ENCODE measurements at places on chromosomes 13 and 19.

DNA sequence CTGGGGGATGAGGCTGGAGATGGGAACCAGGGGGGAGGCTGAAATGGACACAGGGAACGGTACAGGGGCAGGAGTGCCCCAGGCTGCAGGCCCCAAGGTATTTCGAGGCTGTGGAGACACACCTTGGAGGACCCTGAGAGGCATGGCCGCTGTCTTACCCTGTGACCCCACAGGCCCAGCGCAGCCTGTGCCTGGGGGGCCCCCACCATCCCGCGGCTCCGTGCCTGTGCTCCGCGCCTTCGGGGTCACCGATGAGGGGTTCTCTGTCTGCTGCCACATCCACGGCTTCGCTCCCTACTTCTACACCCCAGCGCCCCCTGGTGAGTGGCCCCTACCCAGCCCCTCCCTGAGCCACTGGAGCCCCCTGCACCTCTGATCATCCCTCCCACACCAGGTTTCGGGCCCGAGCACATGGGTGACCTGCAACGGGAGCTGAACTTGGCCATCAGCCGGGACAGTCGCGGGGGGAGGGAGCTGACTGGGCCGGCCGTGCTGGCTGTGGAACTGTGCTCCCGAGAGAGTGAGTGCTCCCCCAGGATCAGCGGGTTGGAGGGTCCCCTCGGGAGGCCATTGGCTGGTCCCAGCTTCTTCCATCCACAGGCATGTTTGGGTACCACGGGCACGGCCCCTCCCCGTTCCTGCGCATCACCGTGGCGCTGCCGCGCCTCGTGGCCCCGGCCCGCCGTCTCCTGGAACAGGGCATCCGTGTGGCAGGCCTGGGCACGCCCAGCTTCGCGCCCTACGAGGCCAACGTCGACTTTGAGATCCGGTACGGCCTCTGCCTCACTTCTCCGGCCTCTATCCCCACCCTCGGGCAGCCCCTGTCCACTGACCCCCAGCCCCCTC is 16.9 kb upstream of the SPIB start:
- DNase-seq: no peak

- DNase-seq: no peak
Observed at GRCh38 chr19:33212436-33213172, 13.0 kb downstream of the SLC7A10 start.

DNA sequence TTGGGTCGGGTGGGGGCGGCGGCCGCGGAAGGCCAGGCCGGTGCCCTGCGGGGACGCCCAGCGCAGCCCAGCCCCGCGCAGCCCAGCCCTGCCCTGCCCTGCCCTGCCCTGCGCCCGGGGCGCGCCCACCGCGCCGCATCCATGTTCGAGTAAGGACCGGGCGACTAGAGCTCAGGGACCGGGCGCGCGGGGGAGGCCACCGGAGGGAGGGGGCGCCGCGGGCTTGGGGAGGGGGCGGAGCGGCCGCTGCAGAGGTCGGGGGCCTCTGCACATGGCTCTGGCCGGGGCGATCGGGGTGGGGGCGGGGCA is 169 bp downstream of the GRAMD1A start:
- no peak for DNase-seq

DNA sequence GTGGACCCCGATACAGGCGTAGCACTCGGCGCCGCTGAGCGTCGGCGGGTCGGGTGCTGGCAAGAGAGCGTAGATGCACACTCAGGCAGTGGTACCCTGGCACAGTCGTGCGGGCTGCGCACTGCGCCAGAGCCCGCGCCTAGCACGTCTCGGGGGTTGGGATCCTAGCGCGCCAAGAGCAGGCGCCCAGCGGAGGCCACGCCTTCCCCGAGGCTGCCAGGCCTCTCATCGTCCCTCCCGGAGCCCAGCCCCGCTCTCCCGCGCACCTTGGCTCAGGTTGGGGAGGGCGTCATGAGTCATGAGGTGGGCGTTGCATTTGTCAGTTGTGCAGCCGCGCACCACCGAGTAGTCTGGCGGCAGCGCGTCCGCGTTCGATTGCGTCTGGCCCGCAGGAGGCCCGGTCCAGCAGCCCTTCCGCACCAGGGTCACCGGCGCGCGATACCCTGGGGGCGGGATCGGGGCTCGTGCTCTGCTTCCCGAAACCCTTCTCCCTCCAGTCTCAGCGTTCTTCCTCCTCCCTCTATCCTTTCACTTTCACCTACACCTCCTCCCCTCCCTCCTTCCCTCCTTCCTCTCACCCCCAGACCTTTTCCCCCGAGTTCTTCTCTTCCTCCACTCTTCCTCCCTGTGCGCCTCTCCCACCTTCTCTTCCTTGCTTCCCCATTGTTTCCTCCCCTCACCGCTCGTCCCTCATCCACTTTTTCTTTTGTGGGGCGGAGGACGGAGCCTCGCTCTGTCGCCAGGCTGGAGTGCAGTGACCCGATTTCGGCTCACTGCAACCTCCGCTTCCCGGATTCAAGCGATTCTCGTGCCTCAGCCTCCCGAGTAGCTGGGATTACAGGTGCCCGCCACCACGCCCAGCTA is 3.5 kb downstream of the LYPD5 start:
- no peak for DNase-seq

DNA sequence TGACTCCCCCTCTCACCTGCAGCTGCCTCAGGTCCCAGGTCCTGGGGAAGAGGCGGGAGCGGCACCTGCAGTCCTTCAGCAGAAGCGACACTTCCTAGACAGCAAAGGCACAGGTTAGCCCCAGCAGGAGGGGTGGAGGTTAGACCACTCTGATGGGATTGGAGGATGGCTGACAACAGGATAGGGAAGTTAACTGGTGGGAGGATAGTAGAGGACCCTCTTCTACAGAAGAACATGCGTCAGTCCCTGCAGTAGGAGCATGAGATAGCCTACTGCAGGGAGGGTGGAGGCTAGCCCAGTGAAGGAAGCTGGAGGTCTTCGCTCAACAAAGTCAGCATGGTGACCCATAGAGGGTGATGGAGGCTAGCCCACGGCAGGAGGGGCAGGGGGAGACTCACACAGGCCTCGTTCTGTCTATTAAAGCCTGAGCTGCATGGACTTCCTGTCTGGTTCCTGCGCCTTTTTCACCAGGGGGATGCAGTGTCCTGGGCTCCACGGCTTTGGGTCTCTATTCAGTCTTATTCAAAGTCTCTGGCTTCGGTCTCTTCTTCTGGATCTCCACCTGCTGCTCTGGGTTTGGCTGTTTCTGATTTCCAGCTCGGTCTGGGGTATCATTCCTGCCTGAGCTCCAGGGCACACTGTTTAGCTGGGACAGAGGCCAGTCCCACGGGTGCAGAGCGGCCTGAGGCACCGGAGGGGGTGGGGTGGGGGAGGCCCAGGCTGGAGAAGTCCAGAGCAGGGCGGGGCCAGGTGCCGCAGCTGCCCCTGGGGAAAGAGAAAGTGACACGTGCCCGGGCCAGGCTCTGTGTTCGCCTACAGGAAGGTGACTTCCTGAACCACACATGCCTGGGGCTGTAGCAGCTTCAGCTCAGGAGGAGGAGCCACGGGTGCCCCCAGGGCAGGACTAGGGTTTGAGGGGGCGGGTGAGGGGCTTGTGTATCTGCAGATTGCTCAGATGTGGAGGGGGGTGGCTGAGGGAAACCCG is 7.3 kb downstream of the IFNL3 start:
- DNase-seq: no peak

DNA sequence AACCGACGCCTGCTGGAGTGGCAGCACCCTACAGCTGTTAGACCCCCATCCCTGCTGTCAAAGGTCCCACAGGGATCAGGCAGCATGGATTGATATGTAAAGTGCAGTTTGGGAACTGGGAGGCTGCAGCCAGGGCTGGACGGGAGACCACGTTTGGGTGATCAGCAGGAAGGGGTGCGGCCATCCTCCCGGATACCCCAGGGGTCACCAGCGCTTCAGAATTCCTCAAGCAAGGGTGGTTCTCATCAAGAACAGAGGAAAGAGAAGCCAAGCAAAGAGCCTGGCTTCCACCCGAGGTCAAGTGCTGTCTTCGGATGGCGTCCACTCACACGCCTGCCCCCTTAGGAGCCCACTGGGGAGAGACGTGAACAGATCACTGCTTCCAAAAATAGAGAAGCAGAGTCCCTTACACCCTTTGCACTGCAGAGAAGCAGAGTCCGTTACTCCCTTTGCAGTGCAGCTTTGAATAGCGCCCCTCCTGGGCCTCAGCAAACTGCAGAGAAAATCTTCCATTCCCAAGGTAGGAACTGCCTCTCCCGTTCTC is 35.5 kb downstream of the DHRS12 start:
- no peak for DNase-seq

DNA sequence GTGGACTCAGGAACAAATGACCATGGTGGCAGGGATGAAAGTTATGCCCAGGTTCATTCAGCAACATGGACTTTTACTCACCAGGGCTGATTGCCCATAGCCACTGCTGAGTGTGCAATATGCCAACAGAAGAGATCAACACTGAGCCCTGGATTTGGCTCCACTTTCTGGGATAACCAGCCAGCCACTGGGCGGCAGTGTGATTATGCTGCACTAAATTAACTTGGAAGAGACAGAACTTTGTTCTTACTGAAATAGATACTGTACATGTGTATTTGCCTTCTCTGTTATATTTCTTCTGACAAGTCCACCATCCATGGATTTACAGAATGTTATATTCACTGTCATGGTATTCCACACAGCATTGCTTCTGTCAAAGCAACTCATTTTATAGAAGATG is 257.4 kb downstream of the TDRD3 start:
- no peak for DNase-seq

DNA sequence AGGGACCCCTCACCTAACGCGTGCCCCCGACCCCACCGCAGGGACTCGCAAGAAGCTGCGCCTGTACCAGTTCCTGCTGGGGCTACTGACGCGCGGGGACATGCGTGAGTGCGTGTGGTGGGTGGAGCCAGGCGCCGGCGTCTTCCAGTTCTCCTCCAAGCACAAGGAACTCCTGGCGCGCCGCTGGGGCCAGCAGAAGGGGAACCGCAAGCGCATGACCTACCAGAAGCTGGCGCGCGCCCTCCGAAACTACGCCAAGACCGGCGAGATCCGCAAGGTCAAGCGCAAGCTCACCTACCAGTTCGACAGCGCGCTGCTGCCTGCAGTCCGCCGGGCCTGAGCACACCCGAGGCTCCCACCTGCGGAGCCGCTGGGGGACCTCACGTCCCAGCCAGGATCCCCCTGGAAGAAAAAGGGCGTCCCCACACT is 4.7 kb upstream of the MYBPC2 start:
- DNase-seq: no peak

DNA sequence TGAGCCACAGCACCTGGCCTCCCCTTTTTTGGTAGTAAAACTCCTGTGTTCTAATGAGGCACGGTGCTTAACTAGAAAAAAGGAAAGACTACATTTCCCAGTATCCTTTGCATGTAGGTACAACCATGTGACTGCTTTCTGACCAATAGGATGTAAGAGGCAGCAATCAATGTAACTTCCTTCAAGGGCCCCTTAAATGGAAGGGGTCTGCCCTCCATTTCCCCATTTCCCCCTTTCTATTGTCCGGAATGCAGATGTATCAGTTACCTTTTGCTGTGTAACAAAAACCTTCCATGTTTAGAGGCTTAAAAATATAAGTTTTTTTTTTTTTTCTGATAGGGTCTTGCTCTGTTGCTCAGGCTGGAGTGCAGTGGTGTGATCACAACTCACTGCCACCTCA is 2.2 kb downstream of the GPR32 start:
- no peak for DNase-seq

DNA sequence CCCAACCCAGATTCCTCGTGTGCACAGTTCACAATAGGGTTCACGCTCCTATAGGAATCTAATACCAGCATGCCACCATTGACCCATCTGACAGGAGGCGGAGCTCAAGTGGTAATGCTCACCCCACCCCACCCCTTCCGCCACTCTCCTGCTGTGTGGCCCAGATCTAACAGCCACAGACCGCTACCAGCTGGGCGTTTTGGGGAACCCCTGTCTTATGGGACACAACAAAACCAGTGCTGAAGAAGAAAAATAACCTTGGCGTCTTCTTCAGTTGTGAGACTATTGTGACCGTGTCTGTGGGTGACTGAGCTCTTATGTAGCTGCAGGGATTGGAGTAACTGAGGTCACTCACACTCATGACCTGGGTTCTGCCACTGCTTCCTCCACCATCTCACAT is 5.2 kb upstream of the OR10H1 start:
- no peak for DNase-seq

DNA sequence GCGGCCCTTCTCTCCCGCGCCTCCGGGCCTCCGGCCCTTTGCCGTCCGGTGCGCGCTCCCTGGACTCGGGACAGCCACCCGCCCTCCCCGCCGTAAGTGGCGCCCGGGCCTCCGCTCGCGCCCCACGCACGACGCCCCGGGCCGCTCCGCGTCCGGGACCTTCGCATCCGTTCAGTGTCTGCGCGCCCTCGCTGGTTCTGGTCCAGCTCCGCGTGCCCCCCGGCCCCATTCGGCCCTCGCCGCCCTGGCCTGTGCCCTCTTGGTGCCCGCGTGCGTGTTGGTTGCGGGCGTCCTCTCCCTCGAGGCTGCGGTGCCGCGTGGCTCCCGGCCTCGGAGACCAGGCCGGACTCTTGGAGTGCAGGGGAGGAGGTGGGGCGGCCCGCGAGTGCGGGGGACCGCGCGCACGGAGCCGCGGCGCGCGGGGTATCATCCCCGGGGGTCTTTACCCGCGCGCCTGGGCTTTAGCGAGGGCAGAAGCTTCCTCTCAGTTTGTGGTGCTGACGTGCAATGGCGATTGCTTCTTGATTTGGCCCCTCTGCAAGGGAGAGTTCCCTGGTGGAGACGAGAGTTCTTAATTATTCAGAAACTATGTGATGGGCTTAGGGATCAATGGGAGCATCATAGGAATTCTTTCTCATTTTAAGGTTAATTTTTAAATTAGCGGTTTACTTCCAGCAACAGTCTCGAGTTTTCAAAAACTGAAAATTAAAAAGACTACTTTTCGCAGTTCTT is 757 bp downstream of the WASF3 start:
- DNase-seq: no peak
